ENCODE measurements at places on chromosomes 2 and 18.
A peak's percentile ranks its signal among the peaks of the same experiment; 100 is the strongest.

GRCh38 chr2:145021962-145022665, 502.2 kb upstream of the ZEB2 start:
- DNase-seq = no peak

DNA sequence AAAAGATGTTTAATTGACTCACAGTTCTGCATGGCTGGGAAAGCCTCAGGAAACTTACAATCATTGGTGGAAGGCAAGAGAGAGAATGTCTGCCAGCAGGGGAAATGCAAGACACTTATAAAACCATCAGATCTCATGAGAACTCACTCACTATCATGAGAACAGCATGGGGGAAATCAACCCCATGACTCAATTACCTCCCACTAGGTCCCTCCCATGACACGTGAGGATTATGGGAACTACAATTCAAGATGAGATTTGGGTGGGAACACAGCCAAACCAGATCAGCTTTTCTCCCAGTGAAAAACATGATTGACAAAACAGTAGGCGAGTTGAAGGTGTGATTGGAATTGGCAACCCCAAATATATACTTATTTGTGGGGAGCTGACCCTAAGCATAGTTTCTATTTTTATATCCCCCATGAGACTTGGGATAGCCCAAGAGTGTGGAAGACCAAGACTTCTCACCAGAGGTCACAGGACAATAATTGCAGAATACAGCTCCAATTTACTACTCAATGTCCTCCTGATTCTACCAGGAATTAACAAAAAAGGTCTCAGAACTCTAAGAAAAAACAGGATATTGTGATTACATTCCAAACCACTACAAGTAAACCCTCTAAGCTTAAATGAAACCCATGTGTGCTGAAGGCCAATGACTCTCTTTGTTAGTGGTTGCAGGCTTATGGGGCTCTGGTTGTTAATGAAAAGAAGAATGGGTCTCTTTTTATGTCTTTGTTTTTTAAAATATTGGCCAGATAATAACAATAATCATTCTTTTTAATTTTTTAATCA, 96.1 kb upstream of the PIK3C3 start:
- no peak for DNase-seq

DNA sequence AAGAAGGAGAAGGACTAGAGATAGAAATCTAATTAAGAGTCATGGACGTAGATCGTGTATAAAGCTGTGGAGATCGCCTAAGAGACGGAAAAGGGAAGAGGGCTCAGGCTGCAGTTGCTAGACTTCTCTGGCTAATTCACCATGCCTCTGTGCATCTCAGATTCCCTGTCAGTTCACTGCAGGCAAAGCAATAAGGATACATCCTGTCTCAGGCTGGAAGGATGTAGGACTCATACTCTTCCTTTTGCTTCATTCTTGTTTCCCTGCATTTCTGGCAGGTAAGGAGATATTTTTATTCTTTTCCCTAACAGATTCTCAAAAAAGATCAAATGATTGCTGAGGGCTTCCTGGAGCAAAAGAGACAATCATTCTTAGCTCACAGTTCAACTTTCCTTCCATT, 112.5 kb downstream of the AP1S3 start:
- DNase-seq = no peak

- no peak for DNase-seq
These were observed 675 bp downstream of the FZD5 start for GRCh38 chr2:207768866-207769596.

DNA sequence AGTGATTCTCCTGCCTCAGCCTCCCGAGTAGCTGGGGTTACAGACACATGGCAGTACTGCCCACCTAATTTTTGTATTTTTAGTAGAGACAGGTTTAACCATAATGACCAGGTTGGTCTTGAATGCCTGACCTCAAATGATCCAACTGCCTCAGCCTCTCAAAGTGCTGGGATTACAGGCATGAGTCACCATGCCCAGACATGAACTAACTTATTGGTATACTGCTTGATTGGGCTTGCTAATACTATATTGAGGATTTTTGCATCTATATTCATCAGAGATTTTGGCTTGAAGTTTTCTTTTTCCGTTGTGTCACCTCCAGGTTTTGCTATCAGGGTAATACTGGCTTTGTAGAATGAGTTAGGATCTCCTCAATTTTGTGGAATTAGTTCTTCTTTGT, 706.1 kb upstream of the HS6ST1 start:
- DNase-seq = no peak

DNA sequence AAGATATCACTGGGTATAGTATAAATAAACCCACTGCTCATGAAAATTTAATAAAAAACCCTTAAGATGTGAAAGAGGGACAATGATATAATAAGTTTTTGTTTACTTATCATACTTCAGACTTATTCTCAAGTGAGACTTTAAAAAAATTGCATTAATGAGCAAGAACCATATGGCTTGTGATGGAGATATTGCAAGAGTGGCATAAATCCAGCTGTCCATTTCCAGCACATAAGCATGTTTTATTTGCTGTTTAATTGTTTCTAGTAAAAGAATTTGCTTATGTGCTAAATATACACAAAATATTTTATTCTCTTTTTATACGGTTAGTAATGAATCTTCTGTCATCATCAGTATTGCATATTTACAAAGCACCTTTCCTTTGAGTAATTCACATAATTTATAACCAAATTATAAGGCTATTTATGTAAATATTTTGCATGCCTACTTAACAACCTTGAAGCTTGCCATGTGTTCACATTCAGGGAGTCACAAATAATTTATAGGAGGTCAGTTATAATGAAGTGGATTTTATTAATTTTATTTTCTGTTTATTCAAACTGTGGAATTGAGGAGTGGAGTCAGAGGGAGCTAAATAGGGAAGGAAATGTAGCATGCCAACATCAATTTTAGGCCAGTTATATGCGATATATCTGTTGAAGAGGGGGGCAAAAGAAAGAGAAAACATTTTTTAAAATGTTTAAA, 318.5 kb upstream of the CWC22 start:
- no peak for DNase-seq

DNA sequence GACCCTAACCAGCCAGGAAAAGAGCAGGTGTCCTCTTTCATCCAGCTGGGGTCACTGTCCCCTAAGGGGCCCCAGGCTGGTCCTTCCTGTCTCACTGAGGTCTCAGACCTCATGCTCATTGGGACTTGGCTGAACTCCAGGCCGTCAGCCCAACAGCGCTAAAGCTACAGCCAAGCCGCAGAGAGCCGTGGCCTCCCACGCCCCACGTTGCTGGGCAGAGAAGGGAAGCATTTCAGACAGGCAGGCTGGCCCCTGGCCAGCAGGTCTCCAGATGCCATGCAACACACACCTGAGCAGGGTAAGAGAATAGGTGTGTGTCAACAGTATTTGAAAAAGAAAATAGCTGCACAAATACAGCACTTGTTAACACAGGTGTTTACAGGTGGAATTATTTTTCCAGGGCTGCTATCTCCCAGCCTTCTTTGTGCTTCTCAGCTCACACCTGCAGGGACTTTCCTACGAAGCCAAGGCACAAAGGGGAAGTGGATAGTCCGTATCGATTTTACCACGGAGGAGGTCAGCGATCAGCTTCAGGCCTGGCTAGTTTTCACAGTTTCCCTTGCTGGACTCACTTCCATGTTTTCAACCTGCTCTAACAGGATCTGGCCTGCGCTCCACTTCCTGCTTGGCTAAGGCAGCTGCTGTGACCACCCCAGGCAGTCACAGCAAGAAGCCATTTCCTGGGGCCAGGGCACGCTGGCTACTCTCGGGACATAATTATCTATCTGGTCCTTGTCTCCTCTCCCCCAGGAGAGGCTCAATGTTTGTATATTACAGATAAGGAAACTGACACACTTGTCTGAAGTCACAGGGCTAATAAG, 156.1 kb upstream of the ID2 start:
- peak; percentile 32 for DNase-seq

- DNase-seq = no peak
These were observed 41.5 kb downstream of the RNF152 start for GRCh38 chr18:61851279-61851678.

DNA sequence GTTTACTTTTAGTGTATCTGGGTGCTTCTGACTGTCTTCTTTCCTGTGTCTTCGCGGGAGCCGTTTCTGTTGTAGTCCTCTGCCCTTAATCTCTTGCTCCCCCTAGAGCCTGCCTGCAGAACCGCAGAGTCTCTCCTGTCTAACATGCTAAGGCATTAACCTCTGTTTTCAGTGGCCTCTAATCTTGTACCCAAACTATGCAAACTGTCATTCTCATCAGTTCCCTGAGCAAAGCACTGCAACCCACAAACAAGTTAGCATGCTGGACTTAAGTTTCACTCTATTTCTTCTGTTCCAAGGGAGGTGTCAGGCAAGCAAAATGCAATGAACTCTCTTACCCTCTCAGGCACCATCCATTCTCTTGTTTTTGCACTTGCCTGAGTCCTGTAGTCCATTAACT, 138.4 kb downstream of the OTX1 start:
- DNase-seq = peak; percentile 27

- DNase-seq = no peak
These were observed 184.8 kb downstream of the NR4A2 start for GRCh38 chr2:156147594-156148330.

GRCh38 chr2:48189552-48190228, 283.4 kb upstream of the FBXO11 start:
- DNase-seq = no peak

DNA sequence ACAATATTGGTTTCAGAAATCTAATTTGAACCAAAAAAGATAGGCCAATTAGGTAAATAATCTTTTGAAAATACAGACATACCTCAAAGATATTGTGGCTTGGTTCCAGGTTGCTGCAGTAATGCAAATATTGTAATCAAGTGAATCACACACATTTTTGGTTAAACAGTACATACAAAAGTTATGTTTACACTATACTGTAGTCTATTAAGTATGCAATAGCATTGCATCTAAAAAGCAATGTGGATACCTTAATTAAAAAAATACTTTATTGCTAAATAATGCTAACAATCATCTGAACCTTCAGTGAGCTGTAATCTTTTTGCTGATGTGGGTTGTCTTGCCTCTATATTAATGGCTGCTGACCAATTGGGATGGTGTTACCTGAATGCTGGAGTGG, 67.3 kb downstream of the KYNU start:
- no peak for DNase-seq

DNA sequence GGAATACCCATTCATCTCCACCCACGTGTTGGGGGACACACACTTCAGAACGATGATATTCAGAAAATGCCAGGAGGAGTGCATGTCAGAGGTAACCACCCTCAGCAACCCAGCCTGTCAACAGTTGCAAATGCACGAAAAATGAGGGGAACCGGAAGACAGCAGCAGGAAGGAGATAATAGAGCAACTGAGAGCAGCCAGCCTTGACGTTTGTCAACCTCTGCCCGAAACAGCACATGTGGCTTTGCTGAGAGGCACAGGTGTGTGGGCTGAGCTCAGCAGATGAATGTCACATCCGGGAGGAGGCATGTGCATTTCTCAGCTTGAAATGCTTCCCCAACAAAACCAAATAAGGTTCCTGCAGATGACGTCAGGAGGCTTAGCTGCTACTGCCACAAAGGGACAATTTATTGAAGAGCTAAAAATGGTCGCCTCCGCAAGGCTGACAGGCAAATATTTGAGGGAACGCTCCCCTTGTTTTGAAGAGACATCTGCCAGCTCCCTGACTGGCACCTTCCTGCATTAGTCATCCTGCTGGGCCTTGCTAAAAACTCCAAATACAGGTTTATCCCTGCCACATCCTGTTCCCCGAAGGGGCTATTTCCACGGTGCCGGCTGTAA, 419.0 kb downstream of the NBAS start:
- DNase-seq = no peak

- DNase-seq = no peak
These were observed 24.3 kb downstream of the CDK15 start for GRCh38 chr2:201830666-201831065.

DNA sequence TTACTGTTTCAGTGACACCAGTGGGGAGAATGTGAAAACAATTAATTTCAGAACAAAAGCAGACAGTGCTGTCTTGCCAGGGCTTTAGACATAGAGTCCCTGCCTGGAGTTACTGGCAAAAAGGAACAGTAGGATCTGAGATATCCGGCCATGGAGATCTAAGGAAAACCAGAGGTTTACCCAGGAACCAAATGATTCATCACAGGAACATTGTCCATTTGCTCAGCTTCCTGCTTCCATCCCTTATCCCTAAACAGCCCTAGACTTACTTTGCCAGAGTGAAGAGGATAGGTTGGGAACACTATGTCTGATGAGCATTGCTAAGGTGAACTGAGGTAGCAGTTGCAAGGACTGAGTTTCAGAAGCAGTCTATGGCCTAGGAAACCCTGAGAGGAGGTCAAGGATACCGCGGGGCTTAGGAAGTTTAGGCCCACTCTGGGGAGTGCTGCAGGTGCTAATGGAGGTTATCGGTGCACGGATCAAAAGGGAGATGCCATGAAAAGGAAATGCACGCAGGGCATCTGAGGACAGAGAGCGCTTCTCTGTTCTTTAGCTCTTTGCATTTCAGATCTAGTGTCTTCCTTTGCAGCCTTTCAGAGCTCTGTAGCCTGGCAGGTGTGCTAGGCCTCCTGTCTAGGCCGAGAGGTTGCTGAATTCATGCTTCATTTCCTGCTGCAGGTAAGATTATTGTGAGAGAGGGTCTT, 223.9 kb downstream of the CDCA7 start:
- DNase-seq = no peak

- DNase-seq = no peak
These were observed 215.1 kb upstream of the THUMPD2 start for GRCh38 chr2:39994151-39994550.

DNA sequence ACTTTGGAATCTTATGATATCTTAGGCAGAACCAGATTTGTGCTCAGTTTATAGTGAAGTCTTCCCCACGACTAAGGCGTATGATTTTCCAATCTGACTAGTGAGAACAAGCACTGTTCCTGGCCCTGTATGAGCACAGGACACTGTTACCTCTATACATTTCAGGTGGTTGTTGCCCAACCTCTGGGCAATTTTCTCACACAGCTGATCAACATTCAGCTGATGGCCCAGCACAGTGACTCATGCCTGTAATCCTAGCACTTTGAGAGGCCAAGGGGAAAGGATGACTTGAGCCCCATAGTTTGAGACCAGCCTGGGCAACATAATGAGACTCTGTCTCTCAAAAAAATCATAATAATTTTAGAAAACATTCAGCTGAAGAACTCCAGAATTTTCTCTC, 119.5 kb downstream of the ASXL3 start:
- no peak for DNase-seq

GRCh38 chr18:80168346-80168745, 59.3 kb downstream of the ADNP2 start:
- no peak for DNase-seq

DNA sequence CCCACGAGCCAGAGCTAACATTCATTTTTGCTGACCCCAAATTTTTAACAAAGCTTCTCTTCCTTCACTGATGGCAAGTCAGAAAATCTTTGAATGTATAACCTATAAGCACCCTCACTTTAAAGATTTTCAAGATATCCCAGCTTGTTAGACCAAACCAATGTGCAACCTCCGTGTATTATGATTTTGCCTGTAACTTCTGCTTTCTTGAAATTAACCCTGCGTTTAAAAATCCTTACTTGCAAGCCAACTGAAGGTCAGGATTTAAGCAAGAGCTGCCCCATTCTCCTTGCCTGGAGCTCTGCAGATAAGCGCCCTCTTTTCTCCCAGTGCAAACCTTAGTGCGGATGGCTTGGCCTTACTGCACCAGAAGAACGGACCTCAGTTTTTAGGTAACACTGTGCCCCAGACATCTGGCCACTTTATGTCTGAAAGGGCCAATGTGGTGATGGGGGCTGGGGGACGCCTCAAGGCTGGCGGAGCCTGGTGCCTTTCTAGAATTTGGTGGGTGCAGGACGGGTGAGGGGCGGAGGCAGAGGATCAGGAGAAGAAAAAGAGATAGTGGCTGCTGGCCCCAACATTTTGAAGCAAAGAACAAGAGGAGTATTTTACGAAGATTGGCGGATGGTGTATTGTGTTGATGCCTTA, 805 bp upstream of the TNFRSF11A start:
- no peak for DNase-seq

GRCh38 chr2:164954186-164954585, 1.1 kb downstream of the SLC38A11 start:
- DNase-seq = no peak
